ENCODE measurements at places on chromosomes 2 and 18. TPM values are rescaled to one million over a fixed set of nuclear protein-coding genes. Genes with fewer than 3 reads are reported as not detected.

DNA sequence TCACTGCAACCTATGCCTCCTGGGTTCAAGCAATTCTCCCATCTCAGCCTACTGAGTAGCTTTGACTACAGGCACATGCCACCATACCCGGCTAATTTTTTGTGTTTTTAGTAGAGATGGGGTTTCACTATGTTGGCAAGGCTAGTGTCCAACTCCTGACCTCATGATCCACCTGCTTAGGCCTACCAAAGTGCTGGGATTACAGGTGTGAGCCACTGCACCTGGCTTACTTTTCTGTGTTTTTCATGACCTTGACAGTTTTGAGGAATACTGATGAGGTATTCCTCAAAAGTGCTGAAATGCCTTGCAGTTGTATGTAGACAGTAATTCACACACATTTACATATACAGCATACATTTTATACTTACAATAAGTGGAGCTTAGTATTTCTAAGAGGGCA, 126.1 kb downstream of the PHLPP1 start:
- no peak overlapping the region for H3K27ac ChIP-seq
- no peaks in the 10 kb centered on the region for H3K27me3 ChIP-seq
- H3K4me3 ChIP-seq: no peak overlapping the region
- peaks cover 6% of the 10 kb centered on the region for H3K36me3 ChIP-seq

DNA sequence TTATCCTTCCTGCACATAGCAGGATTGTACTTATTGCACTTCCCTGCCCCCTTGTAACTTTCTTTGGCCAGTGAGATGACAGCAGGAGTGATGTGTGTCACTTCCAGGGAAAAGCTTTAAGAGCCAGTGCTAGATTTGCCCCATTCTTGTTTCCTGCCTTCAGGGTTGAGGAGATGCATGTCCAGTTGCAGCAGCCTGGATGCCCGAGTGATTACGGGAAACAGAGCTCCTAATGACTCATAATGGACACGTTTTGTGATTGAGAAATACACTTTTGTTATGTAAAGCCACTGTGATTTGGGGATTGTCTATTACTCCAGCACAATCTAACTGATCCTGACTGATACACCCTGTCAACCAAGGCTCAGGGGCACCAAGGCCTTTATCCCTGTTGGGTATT, 5.0 kb upstream of the TET3 start:
- peak overlapping the region; percentile 53 for H3K4me3 ChIP-seq
- H3K4me1 ChIP-seq: peaks cover 62% of the 10 kb centered on the region
- H3K27me3 ChIP-seq: no peaks in the 10 kb centered on the region

DNA sequence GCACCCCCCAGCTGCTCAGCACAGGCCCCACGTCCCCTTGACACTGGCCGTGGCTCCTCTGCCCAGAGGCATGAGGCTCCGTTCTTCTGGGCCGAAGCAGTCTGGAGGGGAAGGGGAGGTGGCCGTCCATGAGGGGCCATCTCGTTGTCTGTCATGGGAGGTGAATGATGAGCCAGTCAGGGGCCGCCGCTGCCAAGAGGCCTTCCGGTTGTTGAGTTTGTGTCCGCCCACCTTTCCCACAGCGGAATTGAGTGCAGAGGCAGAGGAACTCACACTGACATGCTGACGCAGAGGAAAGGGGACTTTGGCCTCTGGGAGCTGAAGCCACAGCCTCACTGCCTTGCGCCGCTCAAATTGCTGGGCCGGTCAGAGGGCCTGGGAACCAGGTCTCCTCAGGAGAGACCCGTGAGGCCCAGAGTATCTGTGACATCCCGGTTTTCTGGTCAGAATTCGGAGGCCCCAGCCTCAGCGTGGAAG, 268.4 kb downstream of the ATAD2B start:
- peaks cover 8% of the 10 kb centered on the region for H3K4me1 ChIP-seq
- peaks cover 2% of the 10 kb centered on the region for H3K27me3 ChIP-seq
- H3K27ac ChIP-seq: no peak overlapping the region
- H3K36me3 ChIP-seq: no peaks in the 10 kb centered on the region

- no peaks in the 10 kb centered on the region for H3K4me1 ChIP-seq
- H3K4me3 ChIP-seq: no peak overlapping the region
- no peak overlapping the region for H3K27ac ChIP-seq
- H3K36me3 ChIP-seq: no peaks in the 10 kb centered on the region
- no peaks in the 10 kb centered on the region for H3K27me3 ChIP-seq
Observed at GRCh38 chr2:186036862-186037449, 298.4 kb downstream of the FSIP2 start.

Gene ANKRD53
- total RNA-seq: not detected

Data from activated CD4-positive, alpha-beta memory T cell treated with anti-CD3 and anti-CD28 coated beads for 36 hours (primary cell).